ENCODE measurements at places on chromosomes 7 and 10.

DNA sequence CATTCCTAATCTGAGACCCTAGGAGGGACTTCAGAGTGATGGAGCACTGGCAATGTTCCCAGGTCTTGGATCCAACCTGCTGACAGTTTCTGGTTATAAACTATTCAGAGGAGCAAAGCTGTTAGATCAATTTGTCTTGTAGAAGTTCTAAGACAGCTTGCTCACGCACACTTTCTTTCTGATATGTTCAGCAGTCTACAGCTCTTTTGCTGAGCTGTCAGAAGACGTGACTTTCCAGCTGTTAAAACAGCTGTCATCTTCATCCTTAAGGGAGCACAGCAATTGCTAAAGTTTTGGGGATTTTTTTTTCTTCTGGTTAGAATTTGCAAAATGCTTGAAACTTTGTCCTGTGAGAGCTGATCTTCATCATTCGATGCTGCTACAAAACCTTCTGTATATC is 823.1 kb downstream of the SORCS1 start:
- no peak for DNase-seq

- peak; percentile 37 for DNase-seq
These were observed 593 bp upstream of the CUX1 start for GRCh38 chr7:101816595-101817470.

- DNase-seq, result no peak
These were observed 15.0 kb downstream of the RPA3 start for GRCh38 chr7:7703427-7703826.

- DNase-seq, result peak; percentile 37
These were observed 2.5 kb downstream of the GRK5 start for GRCh38 chr10:119209736-119210355.

GRCh38 chr10:70328967-70329366 is 45.2 kb upstream of the NPFFR1 start:
- DNase-seq, result peak; percentile 28

GRCh38 chr7:97313900-97314299 is 196.4 kb downstream of the SDHAF3 start:
- DNase-seq, result no peak

DNA sequence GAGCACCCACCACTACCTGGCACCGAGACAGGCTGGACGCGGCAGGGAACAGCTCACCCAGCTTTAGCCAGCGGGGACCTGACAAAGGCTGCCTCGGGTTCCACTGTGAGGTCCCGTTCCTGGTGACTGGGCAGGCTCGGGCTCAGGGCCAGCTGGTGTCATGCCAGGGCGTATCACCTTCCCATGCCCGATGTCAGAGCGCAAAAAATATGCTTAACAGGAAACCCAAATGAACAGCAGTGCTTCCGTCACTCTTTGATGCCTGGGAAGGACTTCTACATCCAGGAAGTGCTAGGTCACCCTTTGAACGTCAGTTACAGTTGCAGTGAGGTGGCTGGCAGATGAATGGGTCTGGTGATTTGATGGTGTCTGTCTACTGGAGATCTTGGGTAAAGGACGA is 106.0 kb downstream of the ADARB2 start:
- no peak for DNase-seq

- peak; percentile 39 for DNase-seq
These were observed 147.1 kb upstream of the ASAH2 start for GRCh38 chr10:50398381-50398780.

DNA sequence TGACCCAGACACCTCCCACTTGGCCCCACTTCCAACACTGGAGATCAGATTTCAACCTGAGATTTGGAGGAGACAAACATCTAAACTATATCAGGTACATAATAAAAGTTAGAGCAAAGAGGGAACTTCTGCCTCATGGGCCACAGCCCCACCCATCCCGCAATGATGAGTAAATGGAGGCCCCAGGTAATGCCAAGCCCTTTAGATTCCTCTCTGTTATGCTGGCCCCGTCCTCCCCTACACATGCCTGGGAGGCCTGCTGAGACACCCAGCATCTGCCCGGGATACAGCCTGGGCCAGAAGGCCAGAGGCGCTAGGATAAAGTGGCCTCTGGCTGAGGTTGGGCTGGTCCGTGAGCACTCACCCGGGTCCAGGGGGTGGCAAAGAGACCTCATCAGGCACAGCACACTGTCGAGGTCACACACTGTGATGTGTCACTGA is 185.5 kb upstream of the SH2B2 start:
- no peak for DNase-seq

GRCh38 chr7:24824896-24825295 is 67.6 kb upstream of the GSDME start:
- no peak for DNase-seq

DNA sequence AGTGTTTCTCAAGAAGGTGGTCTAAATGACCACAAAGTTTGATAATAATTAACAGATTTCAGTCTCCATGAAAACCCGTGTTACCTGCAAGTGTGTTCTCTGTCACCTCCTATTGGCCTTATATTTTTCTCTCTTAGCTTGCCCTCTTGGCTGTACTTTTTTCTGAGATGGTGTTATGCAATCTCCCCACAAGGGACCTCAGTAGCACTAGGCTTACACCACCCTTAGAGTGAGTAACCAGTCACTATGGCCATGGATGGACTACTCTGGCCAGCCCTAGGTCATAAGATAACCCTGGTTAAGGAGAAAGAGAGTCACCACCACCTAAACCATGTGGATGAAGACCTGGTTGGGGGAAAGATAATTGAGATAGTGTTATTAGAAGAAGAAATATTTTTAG is 76.8 kb downstream of the NPSR1 start:
- DNase-seq, result no peak

DNA sequence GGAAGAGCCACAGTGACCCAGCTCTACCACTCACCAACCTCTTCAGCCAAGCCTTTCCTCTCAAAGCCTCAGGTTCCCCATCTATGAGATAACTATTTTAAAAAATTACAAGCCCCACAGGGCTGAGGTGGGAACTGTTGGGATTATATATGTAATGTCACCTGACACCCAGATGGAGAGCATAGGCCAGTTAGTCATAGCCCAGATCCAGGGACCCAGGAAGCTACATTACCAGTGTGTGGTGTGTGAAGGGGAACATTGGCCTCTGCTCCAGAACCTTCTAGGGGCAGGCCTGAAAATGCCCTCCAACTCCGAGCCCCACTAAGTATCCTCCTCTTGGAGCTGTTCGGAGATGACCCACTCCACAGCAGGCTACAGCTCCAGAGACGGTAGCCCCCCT is 162.4 kb downstream of the NRF1 start:
- no peak for DNase-seq

DNA sequence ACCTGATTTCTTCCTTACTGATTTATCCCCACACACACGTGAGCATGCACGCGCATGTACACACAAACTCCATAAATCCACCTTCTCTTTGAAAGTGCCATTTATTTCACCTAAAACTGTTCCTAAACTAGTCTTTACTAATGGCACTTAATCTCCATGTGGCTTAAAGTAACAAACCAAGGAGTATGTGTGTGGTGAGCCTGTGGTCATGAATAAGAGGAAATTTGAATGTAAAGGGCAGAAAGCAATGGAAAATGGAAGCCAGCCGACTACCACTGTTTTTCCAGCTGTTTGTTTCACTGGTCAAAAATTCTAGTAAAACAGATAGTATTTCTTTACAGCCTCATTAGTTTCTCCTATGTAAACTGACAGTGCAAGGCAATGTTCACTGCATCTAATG is 23.8 kb downstream of the SEMA3C start:
- no peak for DNase-seq

- DNase-seq, result no peak
These were observed 691.9 kb downstream of the INHBA start for GRCh38 chr7:41010967-41011366.

GRCh38 chr7:418636-419280 is 100.9 kb downstream of the PDGFA start:
- DNase-seq, result no peak

- DNase-seq, result no peak
These were observed 229.2 kb downstream of the SEC23IP start for GRCh38 chr10:120121768-120122167.
